ENCODE measurements at places on chromosomes 16 and 17. TPM values are rescaled to one million over a fixed set of nuclear protein-coding genes. Genes with fewer than 3 reads are reported as not detected.

Gene CEP95
- 37.6 TPM for total RNA-seq

- no peaks in the 10 kb centered on the region for H3K27me3 ChIP-seq
- no peak for DNase-seq
- H3K4me1 ChIP-seq = peaks cover 45% of the 10 kb centered on the region
- H3K36me3 ChIP-seq = peaks cover 61% of the 10 kb centered on the region
- no peak overlapping the region for H3K27ac ChIP-seq
- no peak overlapping the region for H3K4me3 ChIP-seq
These were observed 49.8 kb downstream of the CDH1 start for GRCh38 chr16:68786685-68787418.

Gene ADORA2B
- total RNA-seq = 10.7 TPM

DNA sequence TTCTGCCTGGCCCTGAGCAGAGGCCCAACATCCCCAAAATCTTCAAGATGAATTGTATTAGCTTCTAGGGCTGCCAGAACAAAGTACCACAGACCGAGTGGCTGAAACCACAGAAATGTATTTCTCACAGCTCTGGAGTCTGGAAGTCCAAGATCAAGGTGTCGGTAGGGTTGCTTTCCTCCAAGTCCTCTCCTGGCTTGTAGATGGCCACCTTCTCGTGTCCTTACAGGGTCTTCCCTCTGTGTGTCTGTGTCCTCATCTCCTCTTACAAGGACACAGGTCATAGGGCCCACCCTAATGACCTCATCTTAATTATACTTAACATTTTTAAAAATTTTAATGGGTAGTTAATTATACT lies 215.7 kb downstream of the NTN1 start:
- no peak overlapping the region for H3K27ac ChIP-seq
- H3K27me3 ChIP-seq = no peaks in the 10 kb centered on the region
- H3K36me3 ChIP-seq = no peaks in the 10 kb centered on the region
- no peak overlapping the region for H3K4me3 ChIP-seq
- no peaks in the 10 kb centered on the region for H3K4me1 ChIP-seq

DNA sequence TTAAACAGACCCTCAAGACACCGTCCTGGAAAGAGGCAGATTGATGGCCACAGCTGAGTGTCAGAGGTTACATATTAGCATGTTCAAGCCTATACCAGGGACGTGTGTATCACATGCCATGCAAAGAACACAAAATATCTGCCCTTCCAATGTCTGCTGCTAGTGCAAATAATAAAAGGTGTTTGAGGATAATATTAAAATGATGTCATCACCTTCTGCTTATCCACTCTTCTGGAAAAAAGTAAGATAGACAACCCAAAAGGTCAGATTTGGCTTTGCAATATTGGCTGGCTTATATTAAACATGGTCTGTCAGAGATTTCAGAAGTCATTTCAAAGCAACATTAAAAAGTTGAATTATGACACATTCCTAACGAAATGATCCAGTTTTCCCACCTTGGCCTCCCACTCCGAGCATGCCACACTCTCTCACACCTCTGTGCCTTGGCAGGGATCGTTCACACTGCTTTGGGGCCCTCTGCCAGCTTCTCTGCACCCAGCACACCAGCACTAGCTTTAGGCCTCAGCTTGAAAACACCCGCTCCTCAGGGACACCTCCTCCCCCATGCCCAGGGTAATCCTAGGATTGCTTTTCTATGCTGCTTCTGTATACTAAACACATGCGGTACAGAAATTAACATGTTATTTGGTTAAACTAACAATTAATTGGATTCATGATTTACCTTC lies 248.2 kb downstream of the NTN1 start:
- no peak overlapping the region for H3K27ac ChIP-seq
- no peaks in the 10 kb centered on the region for H3K4me1 ChIP-seq
- no peaks in the 10 kb centered on the region for H3K27me3 ChIP-seq
- DNase-seq = no peak

DNA sequence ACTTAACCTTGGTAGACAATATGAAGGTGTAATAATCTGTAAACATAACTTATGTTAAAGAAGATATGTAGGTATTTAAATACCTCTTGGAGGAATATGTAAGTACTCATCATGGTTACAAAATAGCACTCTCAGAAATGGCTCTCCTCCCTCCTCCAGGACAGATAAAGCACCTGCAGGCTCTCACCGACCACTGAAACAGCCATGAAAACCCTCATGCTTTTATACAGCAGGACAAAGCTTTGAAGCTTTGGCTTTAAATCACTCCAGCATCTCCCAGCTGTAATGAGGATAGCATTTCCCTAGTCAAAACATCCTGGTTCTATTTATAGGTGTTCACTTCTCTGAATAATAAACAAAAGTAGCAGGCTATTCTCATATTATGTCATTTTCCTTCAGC lies 69.1 kb upstream of the PMFBP1 start:
- DNase-seq = no peak
- no peaks in the 10 kb centered on the region for H3K4me1 ChIP-seq
- H3K27ac ChIP-seq = no peak overlapping the region
- H3K4me3 ChIP-seq = no peak overlapping the region
- H3K36me3 ChIP-seq = no peaks in the 10 kb centered on the region
- no peaks in the 10 kb centered on the region for H3K27me3 ChIP-seq

DNA sequence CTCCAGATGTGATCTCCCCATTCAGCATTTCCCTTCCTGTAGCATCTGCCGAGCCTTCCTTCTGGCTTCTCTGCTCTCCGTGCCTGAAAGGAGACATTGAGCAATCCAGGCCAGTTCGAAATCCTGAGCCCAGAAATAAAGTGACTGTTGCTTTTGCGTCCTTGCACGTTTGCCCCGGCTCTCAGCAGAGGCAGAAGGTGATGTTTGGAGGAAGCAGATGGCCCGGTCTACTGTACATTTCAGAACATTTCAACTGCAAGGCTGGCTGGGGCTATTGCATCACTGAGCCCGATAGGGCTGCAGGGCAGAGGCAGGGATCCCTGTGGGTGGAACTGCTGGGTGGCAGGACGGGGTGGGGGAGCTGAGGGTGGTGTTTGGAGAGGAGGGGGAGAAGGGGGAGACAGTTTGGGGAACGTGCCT lies 29.4 kb downstream of the IRF8 start:
- DNase-seq = no peak
- peaks cover 10% of the 10 kb centered on the region for H3K36me3 ChIP-seq
- H3K4me3 ChIP-seq = no peak overlapping the region
- peaks cover 2% of the 10 kb centered on the region for H3K27me3 ChIP-seq
- H3K27ac ChIP-seq = no peak overlapping the region

GRCh38 chr17:7897773-7898172 lies 9.2 kb downstream of the CHD3 start:
- H3K36me3 ChIP-seq = peaks cover 41% of the 10 kb centered on the region
- DNase-seq = no peak
- H3K4me3 ChIP-seq = no peak overlapping the region
- no peak overlapping the region for H3K27ac ChIP-seq
- H3K4me1 ChIP-seq = no peaks in the 10 kb centered on the region
- no peaks in the 10 kb centered on the region for H3K27me3 ChIP-seq

GRCh38 chr17:1730326-1731193 lies 6.1 kb downstream of the WDR81 start:
- no peak for DNase-seq
- no peak overlapping the region for H3K27ac ChIP-seq
- no peak overlapping the region for H3K4me3 ChIP-seq
- H3K36me3 ChIP-seq = peaks cover under 1% of the 10 kb centered on the region

- no peaks in the 10 kb centered on the region for H3K4me1 ChIP-seq
- DNase-seq = no peak
These were observed 10.0 kb upstream of the CFDP1 start for GRCh38 chr16:75443298-75443697.

GRCh38 chr17:79361873-79362771 lies 248.7 kb downstream of the RBFOX3 start:
- H3K27ac ChIP-seq = no peak overlapping the region
- H3K36me3 ChIP-seq = no peaks in the 10 kb centered on the region
- DNase-seq = no peak
- no peaks in the 10 kb centered on the region for H3K4me1 ChIP-seq
- H3K27me3 ChIP-seq = peaks cover 100% of the 10 kb centered on the region

GRCh38 chr16:11909653-11910545 lies 5.9 kb downstream of the GSPT1 start:
- H3K27ac ChIP-seq = no peak overlapping the region
- H3K27me3 ChIP-seq = no peaks in the 10 kb centered on the region
- peaks cover 34% of the 10 kb centered on the region for H3K4me1 ChIP-seq

- H3K4me1 ChIP-seq = no peaks in the 10 kb centered on the region
- H3K4me3 ChIP-seq = no peak overlapping the region
- no peak overlapping the region for H3K27ac ChIP-seq
- DNase-seq = no peak
These were observed 106.9 kb upstream of the SIAH1 start for GRCh38 chr16:48492133-48492532.

- no peak overlapping the region for H3K4me3 ChIP-seq
- H3K27me3 ChIP-seq = no peaks in the 10 kb centered on the region
- no peaks in the 10 kb centered on the region for H3K36me3 ChIP-seq
- no peaks in the 10 kb centered on the region for H3K4me1 ChIP-seq
- DNase-seq = no peak
- H3K27ac ChIP-seq = no peak overlapping the region
These were observed 44.9 kb upstream of the ERN1 start for GRCh38 chr17:64174686-64175456.

DNA sequence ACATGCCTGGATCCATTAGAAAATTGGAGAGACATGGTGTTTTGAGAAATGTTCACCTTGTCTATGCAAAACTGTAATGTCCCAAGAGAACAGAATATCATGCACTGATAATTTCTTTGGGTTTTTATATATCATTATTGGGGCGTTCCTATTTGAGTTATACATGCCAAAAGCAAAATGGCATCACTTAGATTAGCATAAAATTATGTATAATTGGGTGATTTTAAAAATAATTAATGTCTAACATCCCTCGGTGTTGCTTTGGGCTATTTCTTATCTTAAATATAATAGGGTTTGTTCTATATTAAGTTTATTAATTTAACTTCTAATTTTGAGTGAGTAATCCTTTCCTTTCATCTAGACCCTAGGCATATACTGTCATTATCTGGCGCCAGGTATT lies at the start of gene KRT28:
KRT28 (minus strand) TSS at position 101 of the 400 bp plus-strand sequence; CDS start at position 35, 66 bp downstream.
- no peak within 1 kb of the TSS for H3K27ac ChIP-seq
- H3K27me3 ChIP-seq = peaks cover 26% of the 10 kb centered on the region
- no peak within 1 kb of the TSS for H3K4me3 ChIP-seq

DNA sequence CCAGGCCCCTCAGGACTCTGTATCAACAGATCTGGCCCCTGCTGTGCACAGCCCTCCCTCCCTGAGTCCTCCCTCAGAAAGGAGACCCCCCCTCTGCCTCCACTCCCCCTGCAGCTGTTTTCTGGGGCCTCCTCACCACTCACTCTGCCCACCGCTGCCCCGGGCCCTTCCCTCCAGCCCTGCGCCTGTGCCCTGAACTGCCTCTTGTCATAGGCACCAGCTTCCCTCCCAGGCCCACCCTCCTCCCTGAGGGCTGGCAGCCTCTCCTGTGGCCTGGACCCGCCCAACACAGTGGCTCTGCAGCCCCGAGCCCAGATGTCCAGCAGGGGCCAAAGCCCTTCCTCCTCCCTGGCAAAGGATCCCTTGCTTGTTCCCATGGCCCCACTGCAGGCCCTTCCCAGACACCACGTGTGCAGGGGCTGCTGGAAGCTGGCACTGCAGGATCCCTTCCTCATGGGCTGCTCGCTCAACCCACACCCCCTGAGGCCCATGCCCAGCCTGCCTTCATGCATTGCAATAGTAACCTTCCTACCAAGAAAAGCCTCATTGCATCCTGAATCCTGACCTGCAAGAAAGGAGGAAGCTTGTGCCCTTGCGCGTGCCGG lies 25.8 kb downstream of the GNPTG start:
- H3K27ac ChIP-seq = no peak overlapping the region
- H3K4me3 ChIP-seq = peak overlapping the region; percentile 73
- peaks cover 16% of the 10 kb centered on the region for H3K4me1 ChIP-seq
- DNase-seq = no peak
- peaks cover 28% of the 10 kb centered on the region for H3K36me3 ChIP-seq

DNA sequence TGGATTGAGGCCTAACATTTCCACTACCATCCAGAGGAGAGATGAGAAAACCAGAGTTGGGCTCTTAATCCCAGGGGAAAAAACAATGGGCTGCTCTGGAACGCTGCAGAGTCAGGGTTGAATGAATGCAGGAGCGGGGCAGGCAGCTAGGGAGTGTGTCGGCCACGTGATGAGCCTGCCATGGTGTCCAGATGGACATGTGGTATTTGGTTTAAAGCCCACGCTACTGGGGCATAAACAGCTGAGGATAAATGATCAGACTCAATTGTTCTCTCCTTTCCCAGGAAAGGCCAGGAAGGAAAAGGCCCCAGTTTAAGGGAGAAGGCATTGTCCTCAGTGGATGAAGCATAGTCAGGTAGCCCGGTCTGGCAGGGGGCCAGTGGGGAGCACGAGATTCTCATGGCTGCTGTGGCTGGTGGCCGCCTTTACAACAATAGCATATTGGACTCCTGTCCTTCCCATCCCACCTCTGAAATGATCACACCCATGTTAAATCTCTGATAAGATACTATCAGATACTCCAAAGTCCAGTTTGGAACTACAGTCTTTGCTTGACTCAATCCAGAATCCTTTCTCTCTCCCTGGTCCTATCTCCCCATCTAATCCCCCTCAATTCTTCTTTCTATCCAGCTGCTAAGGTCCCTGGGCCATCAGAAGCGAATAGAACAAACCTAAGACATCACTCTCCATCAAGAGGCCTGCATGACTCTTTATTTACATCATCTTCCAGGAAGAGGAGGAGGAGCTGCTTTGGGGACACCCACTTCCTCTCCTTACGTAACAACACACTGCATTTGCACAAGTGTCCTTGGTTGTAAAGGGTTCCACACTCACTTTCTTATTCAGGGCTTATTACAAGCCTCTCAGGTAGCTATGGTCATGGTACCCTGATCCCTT lies 20.4 kb downstream of the CA4 start:
- H3K27ac ChIP-seq = peak overlapping the region; percentile 17
- H3K36me3 ChIP-seq = peaks cover 6% of the 10 kb centered on the region
- no peaks in the 10 kb centered on the region for H3K27me3 ChIP-seq
- H3K4me1 ChIP-seq = peaks cover 39% of the 10 kb centered on the region
- DNase-seq = no peak
- H3K4me3 ChIP-seq = no peak overlapping the region

GRCh38 chr16:58040945-58041627 lies 15.5 kb downstream of the MMP15 start:
- H3K27me3 ChIP-seq = no peaks in the 10 kb centered on the region
- H3K4me3 ChIP-seq = no peak overlapping the region
- H3K4me1 ChIP-seq = no peaks in the 10 kb centered on the region
- H3K36me3 ChIP-seq = peaks cover 23% of the 10 kb centered on the region

DNA sequence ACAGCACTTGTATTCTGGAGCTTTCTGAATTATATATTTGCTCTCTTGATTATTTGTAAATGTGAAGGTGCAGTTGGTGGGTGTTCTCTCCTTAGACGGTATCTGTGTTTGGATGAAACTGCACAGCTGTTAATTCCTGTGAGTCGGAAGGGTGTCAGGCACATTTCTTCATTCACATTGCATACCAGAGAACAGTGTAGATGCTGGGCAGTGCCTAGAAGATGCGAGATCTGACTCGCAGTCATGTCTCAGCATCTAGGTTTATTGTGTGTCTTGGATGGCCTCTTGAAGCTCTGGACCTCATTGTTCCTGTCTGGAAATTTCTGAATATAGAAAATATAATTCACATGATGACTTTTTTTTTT lies 61.2 kb downstream of the CLEC16A start:
- H3K27me3 ChIP-seq = no peaks in the 10 kb centered on the region
- no peak overlapping the region for H3K4me3 ChIP-seq
- no peaks in the 10 kb centered on the region for H3K4me1 ChIP-seq
- peaks cover 11% of the 10 kb centered on the region for H3K36me3 ChIP-seq
